ENCODE measurements at places on chromosomes 5 and 9.

GRCh38 chr5:17024686-17025180 lies 88.6 kb upstream of the MYO10 start:
- no peak for DNase-seq

DNA sequence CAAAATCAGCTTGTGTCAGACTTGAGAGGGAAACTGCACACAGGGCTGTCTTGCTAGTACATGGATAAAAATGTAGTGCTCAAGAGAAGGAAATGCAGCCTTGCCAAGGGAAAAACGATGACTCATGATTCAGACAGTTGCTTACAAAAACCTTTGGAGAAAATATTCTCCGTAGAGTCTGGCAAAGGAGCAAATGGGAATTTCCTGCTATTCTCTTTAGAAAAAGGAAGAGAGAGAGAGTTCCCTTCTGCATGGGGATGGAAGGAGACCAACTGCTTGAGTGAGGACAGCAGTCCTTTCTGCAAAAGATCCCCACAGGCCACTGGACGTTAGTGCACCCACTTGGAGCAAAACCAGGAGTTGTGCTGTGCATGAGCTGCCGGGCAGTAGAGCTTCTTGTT lies 7.6 kb downstream of the IFNB1 start:
- DNase-seq: no peak

DNA sequence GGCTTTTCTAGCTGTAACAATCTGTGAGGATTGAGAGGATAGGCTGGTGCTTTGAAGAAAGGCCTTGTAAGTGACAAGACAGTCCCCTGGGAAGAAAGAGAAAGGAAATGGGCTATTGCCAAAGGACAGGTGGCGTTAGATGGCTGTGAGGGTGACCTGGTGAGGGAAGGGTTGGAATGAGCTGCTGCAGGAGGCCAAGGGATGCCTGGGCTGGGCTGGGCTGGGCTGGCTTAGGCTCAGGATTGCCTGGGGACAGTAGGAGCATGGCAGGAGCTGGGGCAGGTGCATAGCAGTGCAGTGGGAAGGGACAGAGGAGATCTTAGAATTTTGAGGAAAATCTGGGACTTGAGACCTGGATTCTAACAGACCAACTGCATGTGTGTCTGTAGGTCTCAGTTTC lies 9.7 kb upstream of the MYOZ3 start:
- DNase-seq: no peak

GRCh38 chr5:177389241-177390169 lies 5.3 kb downstream of the SLC34A1 start:
- no peak for DNase-seq

- DNase-seq: no peak
Observed at GRCh38 chr9:75002422-75003023, 25.6 kb downstream of the CARNMT1 start.

DNA sequence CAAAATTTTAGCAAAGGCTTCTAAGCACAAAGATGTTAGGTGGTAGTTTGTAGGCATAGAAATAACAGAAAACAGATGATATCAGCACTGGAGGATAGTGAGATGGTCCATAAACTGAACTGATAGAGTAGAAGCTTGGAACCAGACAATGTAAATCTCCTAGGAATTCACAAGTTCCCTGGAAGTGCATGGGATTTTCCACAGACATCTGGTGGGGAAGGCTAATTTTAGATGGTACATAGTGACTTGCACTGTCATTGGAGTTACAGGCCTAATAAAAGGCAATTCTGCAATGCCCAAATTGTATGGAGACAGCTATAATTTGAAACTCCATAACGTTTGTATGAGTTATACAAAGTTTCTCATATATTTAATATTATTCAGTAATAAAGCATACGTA lies 653.0 kb upstream of the MEF2C start:
- DNase-seq: no peak

GRCh38 chr9:78030553-78031443 lies 813 bp downstream of the GNAQ start:
- peak; percentile 44 for DNase-seq

DNA sequence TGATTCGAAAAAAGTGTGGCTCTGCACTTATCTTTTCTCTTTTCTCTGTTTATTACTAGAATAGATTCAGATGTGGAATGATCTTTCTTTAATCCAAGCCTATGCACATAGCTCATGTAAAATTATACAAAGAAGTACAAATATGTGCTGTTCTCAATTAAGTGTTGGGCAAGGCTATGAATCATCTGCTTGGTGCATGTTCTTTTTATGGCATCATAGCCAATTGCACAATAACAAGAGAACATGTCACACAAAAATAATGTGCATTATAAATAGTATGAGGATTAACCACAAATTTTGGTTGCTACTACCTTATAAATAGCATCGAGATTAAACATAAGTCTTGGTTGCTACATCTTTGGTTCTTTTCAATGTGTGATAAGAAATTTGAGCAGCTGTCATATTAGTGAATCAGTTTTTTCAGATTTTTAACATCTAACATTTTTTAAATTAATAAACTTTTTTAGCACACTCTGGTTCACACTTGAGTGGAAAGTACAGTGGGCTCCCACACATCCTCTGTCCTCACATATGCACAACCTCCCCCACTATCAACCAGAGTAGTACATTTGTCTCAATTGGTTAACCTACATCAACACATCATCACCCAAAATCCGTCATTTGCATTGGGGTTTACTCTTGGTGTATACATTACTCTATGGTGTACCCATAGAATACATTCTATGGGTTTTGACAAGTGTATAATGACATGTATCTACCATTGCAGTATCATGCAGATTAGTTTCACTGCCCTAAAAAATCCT lies 6.8 kb upstream of the RECK start:
- DNase-seq: no peak

DNA sequence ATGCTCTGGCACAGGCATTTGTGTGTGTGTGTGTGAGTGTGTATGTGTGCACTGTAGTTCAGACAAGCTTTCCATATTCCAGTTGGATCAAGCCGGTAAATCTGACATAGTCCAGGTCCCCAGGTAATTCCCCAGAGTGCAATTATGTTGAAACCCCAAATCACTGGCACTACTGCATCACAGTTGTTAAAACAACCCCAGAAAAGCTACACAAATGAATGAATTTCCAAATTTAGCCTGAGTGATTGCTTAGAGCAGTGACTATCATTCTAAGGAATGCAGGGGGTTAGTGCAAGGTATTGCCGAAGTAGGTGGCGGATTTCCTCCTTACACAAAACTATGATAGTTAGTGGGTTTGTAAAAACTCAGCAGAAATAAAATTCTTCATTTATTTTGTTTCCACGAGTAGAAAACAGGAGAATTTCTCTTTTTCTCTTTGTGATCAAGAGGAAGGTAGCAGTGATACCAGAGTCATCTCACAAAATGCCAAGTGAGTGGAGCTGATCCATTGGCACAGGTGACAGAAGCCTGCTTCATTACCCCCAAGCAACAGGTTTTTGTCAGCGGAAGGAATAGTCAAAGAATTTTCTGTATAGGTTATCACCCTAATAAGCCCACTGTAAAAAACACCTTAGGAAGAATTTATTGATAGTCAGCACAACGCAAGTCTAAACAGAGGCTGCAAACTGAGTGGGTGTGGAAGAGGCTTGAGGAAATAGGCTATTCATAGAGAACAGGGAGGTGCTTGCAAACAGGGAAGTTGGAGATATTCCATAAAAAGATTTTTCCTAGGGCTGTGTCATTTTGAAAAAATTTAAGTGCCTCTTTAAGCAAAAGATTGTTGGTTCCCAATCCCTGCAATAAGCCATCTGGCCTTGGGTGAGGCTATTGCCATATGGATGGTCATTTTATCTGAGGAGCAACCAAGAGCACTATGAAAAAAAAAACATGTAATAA lies 385.1 kb downstream of the CHSY3 start:
- no peak for DNase-seq

- DNase-seq: no peak
Observed at GRCh38 chr5:137791387-137791786, 37.2 kb upstream of the HNRNPA0 start.

DNA sequence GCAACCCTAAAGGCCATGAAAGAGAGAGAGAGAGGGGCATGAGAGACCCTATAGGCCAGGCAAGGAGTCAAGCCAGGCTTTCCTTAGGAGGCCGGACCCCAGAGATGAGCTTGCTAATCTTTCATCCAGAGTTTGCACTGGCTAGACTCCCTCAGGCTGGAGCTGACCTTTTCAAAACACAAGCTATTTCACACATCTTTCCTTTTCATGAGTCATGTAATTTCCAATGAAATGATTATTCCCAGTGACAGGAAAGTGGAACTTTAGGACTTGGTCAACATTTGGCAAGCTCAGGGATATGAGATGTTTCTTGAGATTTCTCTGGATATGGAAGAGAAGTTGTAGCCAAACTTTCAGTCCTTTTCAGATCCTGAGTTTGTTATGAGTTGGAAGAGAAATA lies 117.7 kb downstream of the TARS1 start:
- no peak for DNase-seq

- DNase-seq: no peak
Observed at GRCh38 chr9:76191493-76191892, 202.7 kb downstream of the RFK start.

DNA sequence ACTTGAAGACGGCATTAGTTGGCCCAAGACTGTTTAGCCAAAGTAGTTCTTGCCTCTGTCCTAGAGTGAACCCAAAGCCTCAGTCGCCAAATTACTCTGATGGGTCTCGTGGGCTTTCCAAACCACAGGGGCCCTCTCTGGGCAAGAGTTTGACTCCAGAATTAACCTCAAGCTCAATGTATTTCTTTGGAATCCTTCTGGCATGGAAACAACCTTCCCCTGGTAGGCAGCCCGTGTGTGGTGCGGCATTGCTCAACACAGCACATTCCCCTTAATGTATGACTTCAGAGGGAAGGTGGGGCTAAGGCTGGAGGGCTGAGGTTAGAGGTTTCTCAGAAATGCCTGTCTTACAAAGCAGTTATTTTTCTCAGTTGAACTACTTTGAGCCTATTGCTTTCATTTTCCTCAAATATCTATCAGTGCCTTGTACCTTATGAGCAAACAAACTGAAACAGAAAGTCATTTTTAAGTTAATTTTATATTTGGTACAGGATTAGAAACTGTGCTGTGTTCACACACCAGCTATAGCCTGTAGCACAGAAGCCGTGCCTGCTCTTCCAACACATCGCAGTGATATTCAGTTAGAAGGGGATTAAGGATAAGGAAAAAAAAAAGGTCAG lies 123.9 kb upstream of the HAPLN1 start:
- no peak for DNase-seq

DNA sequence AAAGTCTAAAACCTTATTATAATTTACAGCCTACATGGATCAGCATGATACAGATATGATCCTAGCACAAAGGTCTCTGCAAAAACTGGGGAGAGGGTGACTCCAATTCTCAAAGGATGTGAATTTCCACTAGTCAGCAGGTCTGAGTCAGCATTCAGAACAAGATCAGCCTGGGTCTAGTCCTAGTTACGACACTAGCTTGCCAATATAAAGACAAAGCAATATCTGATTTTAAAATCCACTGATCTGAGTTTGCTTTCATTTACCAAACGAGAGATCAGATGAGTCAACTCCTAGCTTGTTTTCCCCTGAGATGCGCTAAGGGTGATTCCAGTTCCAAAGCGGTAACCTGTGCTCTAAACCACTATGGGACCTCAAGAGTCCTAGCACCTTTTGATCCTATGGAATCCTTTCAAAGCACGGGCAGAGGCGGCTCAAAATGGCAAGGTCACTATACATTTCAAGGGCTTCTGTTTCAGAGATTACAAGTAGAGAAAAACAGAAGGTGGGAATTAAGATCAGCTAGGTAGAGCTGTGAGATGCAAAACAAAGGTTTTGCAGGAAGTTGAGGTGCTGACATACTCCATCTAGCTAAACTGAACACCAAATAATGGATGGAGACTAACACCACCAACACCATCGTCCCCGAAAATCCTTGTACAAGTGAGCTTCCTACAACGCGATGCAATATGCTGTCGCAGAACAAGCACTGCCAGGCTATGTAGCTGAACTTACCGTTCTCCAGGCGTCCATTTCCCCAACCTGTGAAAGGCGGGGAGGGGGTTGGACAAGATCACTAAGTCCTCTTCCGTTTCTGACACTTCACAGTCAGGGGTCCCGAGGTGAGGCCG lies 906 bp downstream of the SLC25A51 start:
- no peak for DNase-seq

- DNase-seq: no peak
Observed at GRCh38 chr5:1722877-1723276, 76.8 kb downstream of the MRPL36 start.

- DNase-seq: no peak
Observed at GRCh38 chr5:122377026-122377425, 65.0 kb downstream of the SNCAIP start.

GRCh38 chr5:147101659-147102369 lies 133.0 kb upstream of the STK32A start:
- DNase-seq: no peak

- no peak for DNase-seq
Observed at GRCh38 chr5:125717209-125717608, 706.0 kb upstream of the GRAMD2B start.

GRCh38 chr5:138819081-138819480 lies 56.1 kb downstream of the LRRTM2 start:
- DNase-seq: no peak

DNA sequence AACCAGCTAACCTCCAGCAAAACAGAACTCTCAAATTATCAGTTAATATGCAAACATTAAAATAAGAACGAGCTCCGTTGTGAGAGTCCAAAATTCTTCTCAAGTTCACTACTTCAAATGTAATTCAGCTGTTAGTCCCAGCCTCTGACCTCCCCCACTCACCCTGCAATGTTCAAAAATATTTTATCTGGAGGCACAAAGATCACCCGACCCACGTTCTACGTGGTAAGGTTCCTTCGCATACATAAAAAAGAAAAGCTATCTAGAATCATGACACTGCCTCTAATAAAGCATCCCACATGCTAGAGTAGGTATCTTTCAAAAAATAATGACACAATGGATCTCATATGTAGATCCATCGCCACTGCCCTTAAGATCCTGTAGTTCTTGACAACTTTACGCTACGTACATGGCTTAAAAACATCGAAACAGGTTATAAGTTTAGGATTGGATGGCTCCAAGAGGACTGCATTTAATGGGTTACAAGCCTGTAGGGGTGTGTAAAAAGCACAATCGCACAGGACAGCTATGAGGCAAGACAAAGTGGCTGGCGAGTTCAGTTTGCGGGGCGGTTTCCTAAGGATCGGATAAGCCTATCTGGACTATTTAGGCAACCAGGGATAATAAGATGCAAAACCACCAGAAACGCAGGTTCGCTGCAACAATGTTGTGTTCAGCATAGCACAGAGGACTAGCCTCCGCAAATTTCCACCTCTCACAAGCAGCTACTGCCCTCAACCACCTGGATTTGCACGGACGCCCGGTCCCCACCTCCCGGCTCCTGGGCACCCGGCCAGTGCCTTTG lies 969 bp downstream of the CLK4 start:
- no peak for DNase-seq

DNA sequence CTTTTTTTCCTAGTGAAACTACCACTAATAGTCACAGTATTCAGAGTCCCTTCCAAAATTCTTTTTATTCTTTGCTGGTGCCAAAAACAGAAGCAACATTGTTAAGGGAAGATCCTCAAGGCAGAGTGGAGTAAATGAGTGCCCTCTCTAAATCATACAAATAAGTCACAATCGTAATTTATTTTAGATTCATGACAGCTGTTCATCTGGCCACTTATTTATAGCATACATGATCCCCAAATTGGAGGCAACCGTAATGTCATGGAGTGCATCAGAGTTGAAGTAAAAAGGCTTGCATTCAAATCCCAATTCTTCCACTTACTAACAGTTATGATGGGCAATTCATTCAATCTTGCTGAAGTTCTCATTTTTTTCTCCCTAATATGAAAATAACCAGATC lies 33.4 kb downstream of the POLK start:
- DNase-seq: no peak

Measured in stimulated activated CD8-positive, alpha-beta memory T cell treated with anti-CD3 and anti-CD28 coated beads, Interleukin-7, amount 100 ng/mL, for 4 hours (primary cell).